Inflammatory macrophage treated with lipopolysaccharide for 1 hour (primary cell): ENCODE measurements at places on chromosomes 1 and 21.

DNA sequence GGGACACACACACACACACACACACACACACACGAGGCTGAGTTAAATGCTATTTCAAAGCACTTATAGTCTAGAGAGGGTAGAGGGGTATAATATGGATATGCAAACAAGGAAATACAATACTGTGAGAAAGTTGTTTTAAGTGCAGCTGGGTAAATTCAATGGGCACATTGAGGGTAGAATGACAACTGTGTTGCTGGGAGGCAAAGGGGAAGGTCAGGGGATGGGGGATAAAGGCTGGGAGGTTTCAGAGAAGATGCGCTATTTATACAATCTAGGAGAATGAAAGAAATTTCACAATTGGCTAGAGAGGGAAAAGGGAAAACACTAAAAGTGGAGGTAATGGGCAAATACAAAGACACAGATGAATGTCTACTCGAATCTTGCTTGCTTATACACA, 19.4 kb downstream of the EXTL2 start:
- no peak for DNase-seq

GRCh38 chr1:203395751-203396150, 44.8 kb upstream of the FMOD start:
- DNase-seq: no peak

DNA sequence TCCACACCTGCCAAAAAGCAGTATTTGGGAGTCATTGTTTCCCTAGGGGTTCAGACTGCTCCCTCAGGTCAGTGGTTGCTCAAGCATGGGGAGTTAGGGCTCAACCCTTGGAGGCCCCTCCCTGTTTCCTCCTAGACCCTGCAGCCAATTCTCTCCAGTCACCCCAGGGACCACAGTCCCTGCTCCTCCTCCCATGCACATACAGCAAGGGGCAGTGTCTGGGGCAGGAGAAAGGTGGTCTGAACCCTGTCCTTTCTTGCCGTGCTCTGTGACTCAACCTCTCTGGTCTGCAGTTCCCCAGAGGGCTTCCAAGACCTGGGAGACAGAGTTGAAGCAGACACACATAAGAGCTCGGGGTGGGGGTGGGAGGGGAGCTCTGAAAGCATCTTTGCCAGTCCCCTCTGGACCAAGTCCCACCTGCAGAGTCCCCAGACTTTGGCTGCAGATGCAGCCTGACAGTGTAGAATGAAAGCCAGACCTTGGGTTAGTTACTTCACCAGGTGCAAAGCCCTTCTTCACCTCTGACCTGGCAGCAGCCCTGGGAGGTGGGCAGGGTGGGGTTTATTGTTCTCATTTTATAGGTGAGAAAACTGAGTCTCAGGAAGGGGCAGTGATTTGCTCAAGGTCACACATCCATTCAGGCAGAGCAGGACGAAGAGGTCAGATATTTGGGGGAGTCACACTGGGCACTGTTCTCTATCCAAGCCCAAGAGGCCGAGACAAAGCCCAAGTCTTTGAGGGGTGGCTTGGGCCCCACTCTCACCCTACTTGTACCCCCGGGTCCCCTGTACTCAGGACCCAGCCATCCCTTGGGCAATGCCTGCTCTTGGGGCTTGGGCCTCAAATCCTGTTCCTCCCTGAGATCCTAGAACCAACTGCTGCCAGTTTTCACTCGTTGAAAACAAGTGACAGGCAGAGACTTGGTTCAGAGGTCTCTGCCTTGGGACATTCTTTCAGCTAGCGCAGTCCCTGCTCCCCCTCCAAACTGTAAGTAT, 748 bp downstream of the PDZK1IP1 start:
- no peak for DNase-seq

DNA sequence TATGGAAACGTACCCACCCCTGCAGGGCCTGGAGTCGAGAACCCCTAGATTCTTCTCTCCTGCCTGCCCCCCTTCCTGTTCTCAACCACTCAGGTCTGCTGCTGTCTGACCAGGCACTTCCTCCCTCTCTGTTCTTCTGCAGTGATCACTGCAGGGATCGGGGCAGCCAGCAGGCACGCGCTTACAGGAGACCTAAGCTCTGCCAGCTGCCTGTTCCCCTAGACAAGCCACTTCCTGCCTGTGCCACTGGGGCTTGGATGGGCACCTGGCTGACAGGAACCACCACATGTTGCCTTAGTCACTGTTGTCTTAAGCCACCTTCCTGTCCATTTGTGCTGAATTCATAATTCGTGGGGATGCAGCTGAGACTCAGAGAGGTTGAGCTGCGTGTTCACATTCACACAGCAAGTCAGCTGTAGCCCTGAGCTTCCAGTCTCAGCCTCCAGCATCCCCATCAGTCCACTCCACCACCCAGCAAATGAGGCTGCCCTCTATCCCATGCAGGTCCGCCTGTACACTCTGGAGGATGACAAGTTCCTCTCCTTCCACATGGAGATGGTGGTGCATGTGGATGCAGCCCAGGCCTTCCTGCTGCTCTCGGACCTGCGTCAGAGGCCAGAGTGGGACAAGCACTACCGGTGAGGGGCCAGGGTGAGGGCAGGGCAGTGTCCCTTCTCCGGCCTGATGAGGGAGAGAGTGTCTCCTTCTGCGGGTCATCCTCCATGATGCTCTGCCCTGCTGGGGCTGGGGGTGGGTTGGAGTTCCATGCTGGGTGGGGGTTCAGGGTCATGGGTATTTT, 18.6 kb downstream of the FAM151A start:
- no peak for DNase-seq

- DNase-seq: no peak
Observed at GRCh38 chr1:85229574-85230097, 28.8 kb upstream of the SYDE2 start.

- no peak for DNase-seq
Observed at GRCh38 chr1:19310061-19310460, 1.9 kb downstream of the AKR7A2 start.

DNA sequence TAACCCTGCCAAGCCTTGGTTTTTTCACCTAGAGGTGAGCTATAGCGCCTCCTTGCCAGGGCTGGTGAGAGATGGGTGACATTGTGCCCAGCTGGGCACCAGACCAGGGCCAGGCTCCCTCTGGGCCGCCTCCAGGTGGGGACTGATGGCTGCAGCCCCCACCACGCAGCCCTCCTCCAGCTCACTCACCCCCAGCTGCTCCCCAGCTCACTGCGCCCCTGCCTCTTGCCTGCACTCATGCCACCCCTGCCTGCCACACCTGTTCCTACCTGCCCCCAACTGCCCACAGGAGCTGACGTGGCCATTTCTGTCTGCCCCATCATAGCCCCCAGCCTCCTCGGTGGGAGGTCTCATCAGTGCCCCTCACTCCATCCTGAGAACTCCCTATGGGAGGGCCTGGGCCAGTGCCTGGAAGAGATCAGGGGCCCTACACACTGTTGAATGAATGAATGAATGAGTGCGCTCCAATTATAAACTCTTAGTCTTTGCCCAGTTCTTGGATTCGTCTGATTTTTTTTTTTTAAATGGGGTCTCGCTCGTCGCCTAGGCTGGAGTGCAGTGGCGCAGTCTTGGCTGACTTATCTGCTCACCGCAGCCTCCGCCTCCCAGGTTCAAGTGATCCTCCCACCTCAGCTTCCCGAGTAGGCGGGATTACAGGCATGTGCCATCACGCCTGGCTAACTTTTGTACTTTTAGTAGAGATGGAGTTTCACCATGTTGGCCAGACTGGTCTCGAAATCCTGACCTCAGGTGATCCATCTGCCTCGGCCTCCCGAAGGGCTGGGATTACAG, 26.4 kb upstream of the VPS13D start:
- DNase-seq: no peak
